Activated naive CD8-positive, alpha-beta T cell treated with anti-CD3 and anti-CD28 coated beads, Interleukin-2, amount 10 ng/mL, durations not matched to agents 7 days and 5 days (primary cell): ENCODE measurements at places on chromosomes 1 and 21.

- DNase-seq, result no peak
Observed at GRCh38 chr1:86505564-86505902, 36.8 kb downstream of the CLCA1 start.

DNA sequence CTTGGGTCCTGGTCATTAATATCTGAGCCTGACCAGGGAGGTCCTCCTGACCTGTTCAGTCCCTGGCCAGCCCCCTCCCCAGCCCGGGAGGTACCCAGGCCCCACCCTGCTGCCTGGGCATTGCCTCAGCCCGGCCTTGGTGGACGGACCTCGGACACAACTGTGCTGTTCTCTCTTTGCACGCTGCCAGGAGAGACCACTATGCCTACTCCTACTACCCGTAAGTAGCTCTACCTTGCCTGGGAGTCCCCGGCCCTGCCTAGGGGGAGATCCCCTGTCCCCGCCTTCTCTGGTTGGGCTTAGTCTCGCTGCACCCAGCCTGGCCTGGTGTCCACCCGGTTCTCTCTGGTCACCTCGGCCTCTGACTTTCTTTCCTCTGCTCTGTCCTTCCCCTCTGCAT is 53.2 kb downstream of the PTPRU start:
- DNase-seq, result no peak

DNA sequence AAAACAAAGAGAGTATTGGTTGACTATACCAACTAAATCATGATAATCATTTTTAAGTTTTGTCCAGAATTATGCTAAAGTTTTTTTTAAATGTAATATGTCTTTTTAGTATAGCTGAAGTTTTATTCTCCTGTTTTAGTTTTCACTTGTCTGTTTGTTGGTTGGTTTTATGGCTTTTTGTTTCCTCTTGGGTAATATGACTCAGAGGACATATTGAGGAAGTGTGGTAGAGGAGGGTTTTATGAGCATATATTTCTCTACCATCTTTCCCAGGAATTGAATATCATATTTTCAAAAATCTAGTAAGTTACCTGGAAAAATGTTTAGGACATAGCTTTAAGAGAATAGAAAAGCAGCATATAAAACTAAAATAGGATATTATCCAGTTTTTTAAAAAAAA is 68.6 kb upstream of the MCOLN3 start:
- no peak for DNase-seq

- DNase-seq, result no peak
Observed at GRCh38 chr1:185373813-185374529, 56.9 kb upstream of the IVNS1ABP start.

DNA sequence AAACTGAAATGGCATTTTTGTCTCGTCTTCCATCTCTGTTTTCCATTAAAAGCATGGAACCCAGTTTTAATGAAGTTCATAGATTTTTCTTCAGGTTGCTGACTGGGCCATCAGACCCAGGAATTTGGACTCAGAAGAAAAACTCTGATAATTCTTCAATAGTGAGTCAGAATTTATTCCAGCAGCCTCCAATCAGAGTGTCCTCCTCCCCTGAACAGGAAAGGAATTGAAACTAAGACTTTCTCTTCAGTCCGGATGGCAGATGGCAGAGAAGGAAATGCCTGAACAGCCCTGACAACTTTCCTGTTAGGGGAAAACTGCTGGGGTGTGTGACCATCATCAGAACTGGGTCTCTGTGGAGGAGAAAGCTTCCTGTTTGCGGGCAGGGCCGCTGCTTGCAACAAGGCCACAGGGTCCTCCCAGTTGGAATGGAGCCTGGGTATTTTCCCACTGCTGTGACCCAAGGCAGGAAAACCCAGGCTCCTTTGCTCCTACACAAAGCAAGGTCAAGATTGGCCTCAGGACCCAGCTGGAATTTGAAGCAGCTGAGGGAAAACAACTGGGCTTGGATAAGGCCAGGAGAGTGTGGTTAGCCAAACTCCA is 20.7 kb downstream of the CD34 start:
- DNase-seq, result no peak
